ENCODE measurements at places on chromosomes 3 and 15.

DNA sequence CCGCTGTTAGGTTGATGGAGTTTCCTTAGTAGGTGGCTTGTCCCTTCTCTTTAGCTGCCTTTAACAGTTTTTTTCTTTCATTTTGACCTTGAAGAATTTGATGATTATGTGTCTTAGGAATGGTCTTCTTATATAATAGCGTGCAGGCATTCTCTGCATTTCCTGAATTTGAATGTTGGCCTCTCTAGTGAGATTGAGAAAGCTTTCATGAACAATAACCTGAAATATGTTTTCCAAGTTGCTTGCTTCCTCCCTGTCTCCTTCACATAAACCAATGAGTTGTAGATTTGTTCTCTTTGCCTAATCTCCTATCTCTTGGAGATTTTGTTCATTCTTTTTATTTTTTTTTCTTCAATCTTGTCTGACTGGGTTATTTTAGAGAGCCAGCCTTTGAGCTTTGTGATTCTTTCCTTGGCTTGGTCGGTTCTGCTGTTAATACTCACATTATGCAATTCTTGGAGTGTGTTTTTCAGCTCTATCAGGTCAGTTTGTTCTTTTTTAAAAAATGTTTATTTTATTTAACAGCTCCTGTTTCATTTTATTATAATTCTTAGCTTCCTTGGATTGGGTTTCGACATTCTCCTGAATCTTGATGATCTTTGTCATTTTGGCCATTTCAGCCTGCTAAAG lies 627.9 kb downstream of the SI start:
- no peak for DNase-seq

DNA sequence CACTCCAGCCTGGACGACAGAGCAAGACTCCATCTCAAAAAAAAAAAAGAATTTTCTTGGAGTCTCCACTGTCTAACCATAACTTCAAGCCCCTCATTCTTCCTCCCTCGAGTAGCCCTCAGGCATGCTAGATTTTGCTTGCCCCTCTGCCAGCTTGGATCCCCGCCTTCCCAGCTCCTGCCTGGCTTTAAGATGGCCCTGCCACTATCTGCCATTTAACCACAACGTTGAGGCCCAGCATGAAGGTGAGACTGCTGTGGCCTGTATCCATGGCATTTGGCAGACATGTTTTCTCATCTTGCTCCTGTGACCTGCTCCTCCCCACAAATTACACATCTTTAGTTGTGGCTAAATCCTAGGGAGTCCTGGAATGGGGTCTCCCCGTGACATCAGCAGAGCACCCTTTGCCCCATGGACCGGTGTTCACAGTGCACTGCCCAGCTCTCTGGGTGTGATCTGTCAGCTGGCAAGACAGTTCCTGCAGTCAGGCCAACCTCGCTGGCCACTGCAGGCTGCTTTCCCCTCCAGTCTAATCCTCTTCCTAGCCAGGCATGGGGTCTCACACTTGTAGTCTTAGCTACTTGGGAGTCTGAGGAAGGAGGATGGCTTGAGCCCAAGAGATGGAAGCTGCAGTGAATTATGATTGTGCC lies 10.4 kb downstream of the VPS18 start:
- DNase-seq, result no peak

GRCh38 chr3:165056510-165056909 lies 21.8 kb downstream of the SI start:
- no peak for DNase-seq

DNA sequence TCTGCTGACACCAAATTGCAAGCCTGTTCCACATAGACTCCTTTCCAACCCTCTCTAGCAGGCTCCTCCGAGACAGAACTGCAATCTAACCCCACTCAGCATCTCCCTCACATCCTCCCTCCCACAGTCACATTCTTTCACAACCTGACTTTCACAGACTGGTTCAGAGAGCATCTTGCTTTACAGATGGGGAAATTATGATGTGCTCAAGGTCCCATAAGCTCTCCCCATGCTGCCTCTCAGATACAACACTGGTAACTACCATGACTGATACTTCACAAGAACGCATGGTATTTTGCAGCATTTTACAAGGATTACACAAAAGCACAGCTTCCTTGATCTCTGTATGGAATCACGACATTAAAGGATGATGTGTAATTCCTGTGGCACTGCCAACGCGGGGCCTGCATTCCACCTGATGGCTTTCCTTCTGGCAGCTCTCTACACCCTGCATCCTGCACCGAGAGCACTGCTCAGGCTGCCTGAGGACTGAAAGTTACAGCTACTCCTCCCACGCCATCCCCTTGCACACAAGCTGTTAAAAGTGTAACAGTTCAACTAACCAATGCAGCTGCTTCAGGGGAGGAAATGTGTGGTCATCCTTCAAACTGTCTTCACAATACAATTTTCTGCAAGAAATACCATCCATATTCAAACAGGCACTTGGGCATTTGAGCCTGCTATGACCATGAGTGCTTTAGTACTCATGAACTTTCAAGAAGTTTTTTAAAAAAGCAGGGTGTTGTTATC lies 27.6 kb downstream of the TBC1D2B start:
- DNase-seq, result peak; percentile 25

- DNase-seq, result no peak
Observed at GRCh38 chr15:29900237-29901189, 78.2 kb upstream of the TJP1 start.

- DNase-seq, result no peak
Observed at GRCh38 chr3:114850898-114851297, 296.2 kb downstream of the ZBTB20 start.

DNA sequence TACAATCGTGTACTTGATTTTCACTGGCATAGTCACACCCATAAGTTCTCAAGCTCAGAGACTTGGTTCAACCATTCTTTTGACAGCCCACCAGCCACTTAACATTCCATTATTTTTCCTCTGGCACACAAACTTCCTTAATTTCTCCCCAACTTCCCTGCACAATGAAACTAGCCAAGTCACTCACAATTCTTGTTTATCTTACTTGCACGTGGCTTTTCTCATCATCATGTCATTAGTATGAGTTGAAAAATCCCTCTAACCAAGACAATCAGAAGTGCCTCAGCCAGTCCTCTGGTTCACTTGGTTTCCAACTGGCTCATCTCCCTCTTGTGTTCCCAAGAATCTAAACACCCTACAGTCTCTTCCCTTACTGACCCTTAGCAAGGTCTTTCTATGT lies 110.5 kb upstream of the PTPRG start:
- DNase-seq, result no peak

DNA sequence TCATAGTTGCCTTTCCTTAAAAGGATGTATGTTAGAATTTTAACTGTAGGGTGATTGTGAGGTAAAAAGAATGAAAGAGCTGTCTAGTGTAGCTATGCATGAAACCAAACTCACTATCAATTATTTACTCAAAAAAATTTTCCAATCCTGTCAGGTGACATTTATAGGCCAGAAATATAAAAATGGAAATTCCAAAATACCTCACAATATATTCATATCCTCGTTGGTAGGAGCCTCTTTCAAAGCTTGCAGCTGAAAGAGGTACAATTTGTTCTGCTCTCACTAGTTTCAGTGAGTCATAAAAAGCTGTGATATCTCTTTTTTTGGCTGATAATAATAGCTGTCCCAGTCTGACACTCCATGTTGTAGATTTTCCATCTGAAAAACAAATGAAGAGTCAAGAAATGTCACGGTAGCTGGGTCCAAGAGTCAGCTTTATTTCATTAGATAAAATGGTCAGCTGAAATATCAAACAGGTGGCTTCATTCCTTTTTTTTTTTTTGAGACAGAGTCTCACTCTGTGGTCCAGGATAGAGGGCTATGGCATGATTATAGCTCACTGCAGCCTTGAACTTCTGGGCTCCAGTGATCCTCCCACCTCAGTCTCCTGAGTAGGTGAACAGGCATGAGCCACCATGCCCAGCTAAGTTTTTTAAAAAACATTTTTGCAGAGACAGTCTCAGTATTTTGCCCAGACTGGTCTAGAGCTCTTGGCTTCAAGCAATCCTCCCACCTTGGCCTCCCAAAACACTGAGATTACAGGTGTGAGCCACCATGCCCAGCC lies 50.8 kb upstream of the XRN1 start:
- no peak for DNase-seq

DNA sequence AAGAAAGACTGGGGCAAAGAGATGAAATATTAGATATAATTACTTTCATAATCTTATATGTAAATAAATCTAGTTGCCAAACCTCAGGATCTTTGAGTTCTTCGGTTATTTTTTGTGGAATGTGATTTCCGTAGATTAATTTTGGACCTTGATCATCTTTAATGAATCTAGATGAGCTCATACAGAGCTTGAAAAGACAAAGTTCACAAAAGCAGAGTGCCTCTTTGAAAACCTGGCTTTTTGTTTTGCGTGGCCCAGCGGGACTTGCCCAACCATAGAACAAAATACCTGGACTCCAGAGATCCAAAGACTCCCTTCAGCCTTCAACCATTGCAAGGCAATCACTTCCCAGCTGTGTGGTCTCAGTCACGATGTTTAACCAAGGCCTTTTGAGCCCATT lies 54.8 kb upstream of the CHST2 start:
- DNase-seq, result no peak

DNA sequence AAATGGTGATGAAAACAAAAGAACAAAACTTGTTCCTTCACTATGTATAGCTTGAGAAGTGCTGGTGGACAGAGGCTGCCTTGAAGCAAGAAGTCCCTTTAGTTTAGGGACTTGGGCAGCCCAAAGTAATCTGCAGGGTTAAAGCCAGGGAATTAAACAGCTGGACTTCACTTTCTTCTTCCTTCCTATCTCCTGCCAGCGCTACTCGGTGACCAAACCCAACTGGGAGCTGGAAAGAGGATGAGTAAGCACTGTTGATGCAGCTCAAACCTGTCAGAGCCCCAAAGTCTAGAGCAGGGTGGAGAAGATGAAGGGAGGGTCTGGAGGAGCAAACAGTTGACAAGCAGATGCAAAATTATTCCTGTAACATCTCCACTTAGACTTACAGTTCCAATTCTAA lies 73.1 kb upstream of the FBN1 start:
- no peak for DNase-seq

DNA sequence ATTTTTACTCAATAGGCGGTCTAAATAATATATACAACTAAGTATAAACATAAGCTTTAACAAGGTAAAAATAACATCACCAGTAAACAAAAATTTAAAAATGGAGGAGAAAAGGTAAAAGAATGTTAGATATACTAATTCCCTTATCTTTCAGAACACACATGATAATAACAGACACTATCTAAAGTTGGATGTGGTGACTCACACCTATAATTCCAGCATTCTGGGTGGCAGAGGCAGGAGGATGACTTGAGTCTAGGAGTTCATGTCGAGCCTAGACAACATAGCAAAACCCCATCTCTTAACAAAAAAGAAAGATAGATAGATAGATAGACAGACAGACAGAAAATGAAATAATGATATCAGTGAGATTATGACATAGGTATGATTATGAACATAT lies 85.1 kb downstream of the STAG1 start:
- DNase-seq, result no peak

- no peak for DNase-seq
Observed at GRCh38 chr3:160475884-160476283, 26.3 kb upstream of the TRIM59 start.

GRCh38 chr15:85588677-85589076 lies 206.0 kb downstream of the KLHL25 start:
- no peak for DNase-seq

DNA sequence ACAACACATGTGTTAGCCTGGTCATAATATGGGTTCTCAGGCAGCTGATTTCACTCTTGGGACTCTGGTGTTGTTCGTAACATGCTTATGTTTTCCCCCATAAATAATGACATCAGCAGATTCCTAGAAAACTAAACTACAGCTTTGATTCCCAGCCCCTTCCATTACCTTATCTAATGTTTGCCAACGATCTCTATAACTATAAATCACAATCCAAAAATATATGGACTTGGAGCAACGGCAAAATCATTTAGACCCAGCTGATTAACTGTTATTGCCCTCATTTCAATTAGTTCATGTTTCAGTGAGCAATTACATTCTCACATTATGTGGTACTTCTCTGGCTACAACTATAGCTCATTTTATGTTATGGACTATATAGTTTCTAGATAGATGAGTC lies 531.3 kb downstream of the MAGI1 start:
- no peak for DNase-seq

DNA sequence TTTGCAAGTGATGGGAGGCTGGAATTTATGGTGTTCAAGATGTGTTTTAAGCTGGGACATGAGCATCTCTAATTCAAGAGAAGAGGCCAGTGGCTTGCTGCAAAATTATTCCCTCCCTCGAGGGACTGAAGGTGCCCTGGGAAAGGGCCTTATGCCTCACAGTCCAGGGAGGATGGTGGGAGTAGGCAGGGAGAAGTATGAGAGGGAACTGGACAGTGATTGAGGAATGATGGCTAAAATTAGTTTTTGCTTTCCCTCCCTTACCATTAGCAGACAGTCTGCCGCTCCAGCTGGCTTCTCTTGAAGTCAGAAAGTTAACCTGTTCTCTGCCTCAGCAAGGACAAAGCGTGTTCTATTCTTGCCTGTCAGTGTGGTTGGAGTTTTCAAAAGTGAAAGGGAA lies 139.8 kb upstream of the SEMA6D start:
- DNase-seq, result no peak

GRCh38 chr15:81209635-81210034 lies 13.0 kb downstream of the IL16 start:
- DNase-seq, result no peak

- peak; percentile 24 for DNase-seq
Observed at GRCh38 chr15:85615930-85616329, 178.8 kb downstream of the KLHL25 start.

- no peak for DNase-seq
Observed at GRCh38 chr15:69225355-69226022, 65.1 kb downstream of the GLCE start.

GRCh38 chr15:71198846-71199245 lies 83.6 kb downstream of the THSD4 start:
- no peak for DNase-seq

- no peak for DNase-seq
Observed at GRCh38 chr3:10366651-10367101, 45.8 kb upstream of the SEC13 start.

- DNase-seq, result no peak
Observed at GRCh38 chr15:70210528-70210927, 112.8 kb upstream of the TLE3 start.

GRCh38 chr3:176430244-176431037 lies 766.8 kb downstream of the TBL1XR1 start:
- DNase-seq, result no peak

DNA sequence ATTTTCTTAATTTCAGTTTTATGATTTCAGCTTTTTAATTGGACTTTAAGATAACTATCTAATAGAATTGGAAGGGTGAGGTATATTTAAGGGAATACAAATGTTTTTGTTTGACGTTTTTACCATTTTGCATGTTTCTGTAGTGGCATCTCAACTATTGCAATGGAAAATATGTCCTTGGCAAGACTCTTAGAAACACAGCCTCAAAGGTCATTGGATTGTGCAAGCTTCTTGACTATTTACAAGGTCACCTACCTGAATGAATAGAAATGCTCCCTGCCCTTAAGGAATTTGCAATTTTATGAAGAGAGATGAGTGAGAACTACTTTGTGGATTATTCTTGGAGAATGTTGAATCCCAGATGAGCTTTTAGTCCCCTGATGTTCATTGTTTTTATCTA lies 43.1 kb downstream of the ITPR1 start:
- no peak for DNase-seq
